ENCODE measurements at places on chromosomes 3 and 15.

DNA sequence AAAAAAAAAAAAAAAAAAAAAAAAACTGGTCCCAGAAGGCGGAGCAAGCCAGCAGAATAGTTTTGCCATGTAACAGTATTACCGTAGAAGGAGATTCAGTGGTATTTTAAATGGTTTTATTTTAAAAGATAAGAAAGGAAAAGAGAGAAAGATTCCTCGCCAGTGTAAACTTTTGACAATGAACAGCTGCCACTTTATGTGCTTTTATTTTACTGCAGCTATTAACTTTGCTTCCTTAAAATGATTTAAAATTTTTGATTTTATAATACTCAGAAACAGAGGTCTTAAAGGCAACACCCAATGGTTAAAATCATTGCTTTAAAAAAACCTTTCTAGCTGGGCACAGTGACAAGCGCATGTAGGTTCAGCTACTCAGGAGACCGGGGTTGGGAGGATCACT lies 46.8 kb downstream of the TMCO5A start:
- no peak for DNase-seq

DNA sequence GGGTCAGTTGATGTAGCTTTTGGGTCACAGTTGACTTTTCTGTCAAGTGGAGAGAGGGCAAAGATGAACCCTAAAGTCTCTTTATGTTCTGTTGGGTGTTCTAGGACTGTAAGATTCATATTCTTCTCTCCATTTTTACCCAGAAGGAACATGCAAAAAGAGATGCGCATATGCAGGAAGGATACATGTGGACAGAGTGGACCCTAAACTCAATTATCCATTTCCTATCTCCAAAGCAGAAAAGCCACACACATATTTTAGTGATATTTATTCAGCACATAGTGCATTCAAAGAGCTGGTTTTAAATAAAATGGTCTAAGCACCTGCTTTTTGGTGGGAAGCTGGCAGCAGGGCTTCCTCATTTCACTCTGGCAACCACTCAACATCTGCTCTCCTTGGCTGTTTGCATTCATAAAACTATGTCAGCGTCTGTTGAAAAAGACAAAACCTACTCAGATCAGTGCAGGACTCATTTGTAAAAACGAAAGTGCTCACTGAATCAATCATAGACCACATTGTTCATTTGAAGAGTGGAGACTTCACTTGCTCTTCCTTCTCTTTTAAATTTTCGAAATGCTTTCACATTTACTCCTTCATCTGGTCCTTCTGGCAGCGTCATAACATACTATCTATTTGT lies 96.6 kb downstream of the SEMA6D start:
- no peak for DNase-seq

GRCh38 chr15:71510763-71511162 lies 299.6 kb upstream of the NR2E3 start:
- DNase-seq = no peak

DNA sequence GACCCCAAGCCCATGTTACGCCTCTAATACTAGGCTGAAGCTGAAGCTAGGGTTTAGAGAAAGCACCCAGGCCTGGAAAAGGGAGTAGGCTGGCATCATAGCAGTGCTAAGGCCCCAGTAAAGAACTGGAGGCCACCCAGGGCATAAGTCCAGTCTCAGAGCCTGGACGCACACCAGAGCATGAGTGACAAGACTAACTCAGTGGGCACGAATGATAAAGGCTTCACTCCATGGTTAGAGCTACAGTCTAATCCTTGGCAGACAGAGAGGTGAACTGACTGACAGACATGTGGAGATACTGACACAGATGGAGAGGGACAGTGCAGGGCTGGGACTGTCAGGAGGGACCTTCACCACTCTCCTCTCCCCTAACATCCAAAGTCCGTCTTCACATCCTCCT lies 139.8 kb downstream of the KCNMB2 start:
- no peak for DNase-seq

DNA sequence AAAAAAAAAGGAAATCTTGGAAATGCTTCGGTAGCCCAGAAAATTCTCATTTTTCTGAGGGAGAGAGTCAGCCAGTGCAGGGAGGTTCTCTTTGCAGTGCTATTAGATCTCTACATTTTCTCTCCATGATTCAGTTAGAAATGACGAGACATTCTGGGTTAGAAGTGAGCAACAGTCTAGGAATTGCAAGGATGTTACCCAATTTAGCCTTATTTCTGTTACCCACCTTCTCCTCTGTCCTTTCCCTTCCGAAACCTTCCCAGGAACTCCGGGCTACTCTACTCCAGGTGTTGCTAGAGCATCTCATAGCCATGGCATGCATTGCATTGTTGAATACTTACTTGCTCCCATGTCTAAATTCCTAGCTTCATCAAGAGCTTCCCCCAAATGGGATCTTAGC lies 106.8 kb downstream of the EDEM1 start:
- DNase-seq = no peak

GRCh38 chr15:43099105-43099845 lies 6.6 kb downstream of the UBR1 start:
- no peak for DNase-seq

- DNase-seq = peak; percentile 12
Measured at GRCh38 chr15:65952391-65953053, 83.2 kb downstream of the RAB11A start.

DNA sequence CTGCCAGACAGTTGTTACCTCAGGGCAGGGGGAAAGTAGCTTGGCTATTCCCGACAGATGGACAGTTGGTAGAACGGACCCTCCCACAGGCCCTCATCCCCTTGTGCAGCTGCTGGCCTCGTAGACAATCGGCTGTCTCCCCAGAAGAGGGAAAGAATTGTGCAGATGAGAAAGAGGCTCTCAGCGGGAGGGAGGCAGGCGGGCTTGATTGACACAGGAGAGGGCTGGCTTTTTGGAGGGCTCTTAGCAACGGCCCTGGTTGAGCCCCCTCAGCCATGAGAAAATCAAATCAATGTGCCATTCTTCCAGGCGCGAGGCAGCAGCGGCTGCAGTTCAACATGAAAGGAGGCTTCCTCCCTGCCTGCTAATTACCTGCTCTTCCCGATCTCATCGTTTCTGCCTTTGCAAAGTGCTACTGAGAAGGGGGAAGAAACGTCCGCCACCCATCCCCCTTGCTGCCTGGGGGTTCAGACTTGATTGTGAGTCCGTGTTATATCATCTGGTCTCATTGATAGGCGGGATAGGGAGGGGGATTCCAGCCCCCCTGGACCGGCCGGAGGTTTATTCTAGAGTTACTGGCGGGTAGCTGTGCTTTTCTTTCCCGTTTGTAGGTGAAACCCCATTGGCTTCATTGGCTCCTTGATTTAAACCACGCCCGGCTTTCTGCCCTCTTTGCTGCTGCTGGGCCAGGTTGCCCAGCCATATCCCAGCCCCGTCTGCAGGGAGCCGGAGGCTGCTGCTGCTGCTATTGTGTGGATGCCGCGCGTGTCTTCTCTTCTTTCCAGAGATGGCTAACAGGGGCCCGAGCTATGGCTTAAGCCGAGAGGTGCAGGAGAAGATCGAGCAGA lies at the start of gene TAGLN3:
TSS of gene TAGLN3 (plus strand) at position 287 of the 848 bp plus-strand sequence. CDS start at position 788, 501 bp downstream.
- DNase-seq = no peak

DNA sequence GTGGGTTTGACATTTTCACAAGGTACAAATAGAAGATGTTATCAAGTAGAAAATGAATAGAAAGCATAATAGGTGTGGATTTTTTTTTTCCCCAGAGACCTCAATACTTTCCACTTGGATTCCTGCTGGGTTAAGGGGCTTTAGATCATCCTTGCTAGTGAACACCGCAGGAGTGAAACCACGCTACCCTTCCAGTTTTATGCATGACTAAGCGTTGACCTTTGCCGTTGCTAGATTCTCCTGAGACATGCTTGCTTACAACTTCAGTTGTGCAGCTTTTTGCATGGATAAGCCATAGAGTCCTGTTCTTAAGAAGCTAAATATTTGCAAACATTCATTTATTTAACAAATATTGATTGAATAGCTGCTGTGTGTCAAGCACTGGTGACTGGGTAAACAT lies 299.7 kb upstream of the LMCD1 start:
- no peak for DNase-seq

GRCh38 chr15:27094235-27094634 lies 123.3 kb downstream of the GABRG3 start:
- no peak for DNase-seq

GRCh38 chr3:44893097-44893496 lies 18.7 kb downstream of the TGM4 start:
- DNase-seq = no peak

DNA sequence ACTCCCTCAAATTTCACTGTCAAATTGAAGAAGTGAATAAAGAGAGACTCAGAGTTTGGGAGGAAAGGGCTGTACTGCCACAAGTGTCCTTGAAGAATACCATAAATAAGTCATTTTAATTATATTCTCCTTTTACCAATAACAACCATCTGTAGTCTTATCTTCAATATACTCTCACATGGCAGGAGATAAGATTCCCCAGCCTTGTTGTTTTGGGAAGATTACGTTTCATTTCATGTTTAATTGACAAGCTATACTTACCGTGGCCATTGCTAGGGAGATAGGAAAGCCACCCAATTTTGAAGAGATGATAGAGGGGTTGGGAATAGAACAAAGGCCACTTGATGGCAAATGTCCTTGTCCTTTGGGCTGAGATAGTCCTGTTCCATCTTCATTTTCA lies 2.3 kb downstream of the MINDY4B start:
- DNase-seq = no peak

GRCh38 chr15:62051166-62051565 lies 9.1 kb downstream of the VPS13C start:
- DNase-seq = no peak

DNA sequence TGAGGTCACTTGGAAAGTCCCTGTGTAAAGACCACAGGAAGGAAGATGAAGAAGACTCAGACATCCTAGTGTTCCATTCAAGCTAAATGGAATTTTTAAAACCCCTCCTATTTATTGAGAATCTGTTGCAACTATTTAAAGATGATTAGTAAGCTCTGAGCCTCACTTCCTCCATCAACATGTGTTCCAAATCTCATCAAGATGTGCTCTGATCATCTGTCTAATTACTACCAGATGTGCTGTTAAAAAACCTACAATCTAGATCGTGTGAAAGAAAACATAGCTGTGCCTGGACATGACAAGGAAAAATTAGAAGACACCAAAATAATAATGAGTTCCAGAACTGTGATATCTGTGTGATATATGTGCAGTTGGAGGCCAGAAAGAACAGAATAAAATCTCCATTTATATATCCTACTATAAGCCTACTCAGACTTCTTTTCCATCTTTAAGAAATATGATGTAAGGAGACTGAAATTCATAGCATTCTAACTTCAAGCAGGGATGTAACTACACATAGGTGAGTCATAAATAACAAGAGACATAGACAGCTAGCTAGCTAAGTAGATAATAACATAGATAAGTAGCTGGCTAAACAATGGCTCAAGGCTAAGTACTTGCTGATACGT lies 7.8 kb downstream of the XPC start:
- no peak for DNase-seq

GRCh38 chr3:125121246-125122010 lies 65.6 kb upstream of the HEG1 start:
- DNase-seq = no peak

GRCh38 chr15:99565049-99565298 lies 810 bp upstream of the MEF2A start:
- DNase-seq = no peak

DNA sequence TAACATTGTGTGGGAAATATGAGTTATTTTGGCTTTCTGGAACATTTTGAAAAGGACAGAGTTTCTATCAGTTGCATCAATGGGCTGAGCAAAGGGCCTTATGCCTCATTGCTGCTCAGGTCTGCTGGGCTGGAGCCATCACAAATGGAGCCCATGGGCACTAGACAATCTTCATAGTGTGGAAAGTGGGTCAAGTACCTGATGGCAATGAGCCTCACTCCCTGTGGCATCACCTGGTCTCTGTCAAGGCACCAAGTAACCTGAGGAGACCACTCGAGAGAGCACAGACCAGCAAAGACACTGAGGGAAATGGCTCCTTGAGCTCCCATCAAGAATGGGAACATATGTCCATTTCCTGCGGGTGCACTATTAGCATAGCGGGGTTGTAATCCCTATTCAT lies 96.7 kb upstream of the PPP2R3A start:
- no peak for DNase-seq

- DNase-seq = peak; percentile 83
Measured at GRCh38 chr15:100111125-100112060, 230.4 kb downstream of the ADAMTS17 start.

- peak; percentile 20 for DNase-seq
Measured at GRCh38 chr15:73822998-73823397, 50.4 kb upstream of the TBC1D21 start.

DNA sequence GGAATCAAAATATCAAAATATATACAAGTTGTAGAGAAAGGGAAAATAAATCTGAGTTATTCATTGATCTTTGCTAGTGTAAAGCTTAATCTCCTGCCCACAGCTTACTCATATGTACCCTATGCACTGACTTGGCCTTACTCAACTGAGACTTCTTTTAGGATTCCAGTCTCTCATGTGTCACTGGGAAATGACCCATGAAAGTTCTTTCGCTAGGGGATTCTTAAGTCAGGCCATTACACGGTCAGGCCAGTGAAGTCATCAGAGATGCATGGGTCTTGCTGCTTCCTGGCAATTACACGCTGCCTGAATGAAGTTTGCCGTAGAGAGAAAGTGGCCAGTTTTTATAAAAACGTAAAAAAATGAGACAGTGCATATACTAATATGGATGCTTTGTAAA lies 20.7 kb upstream of the LPP start:
- DNase-seq = no peak

- peak; percentile 69 for DNase-seq
Measured at GRCh38 chr3:36868614-36869436, 76.0 kb downstream of the TRANK1 start.

DNA sequence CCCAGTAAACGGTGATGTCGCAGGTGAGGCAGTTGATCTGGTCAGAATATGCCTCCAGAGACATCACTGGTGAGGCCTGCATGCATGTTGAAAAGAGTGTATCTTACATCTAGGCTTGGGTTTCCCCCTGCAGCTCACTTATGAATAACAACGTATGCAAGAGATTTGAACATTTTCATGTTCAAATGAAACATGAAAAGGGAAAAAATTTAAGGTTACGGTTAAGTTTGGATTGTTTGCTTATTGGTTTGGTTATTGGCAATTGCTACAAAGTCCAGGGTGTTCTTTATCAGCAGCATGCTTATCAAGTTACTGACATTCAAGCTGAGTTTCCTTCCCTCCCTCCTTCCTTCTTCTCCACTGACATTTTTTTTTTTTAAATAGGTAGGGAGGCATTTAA lies 123.2 kb downstream of the IGF1R start:
- no peak for DNase-seq

DNA sequence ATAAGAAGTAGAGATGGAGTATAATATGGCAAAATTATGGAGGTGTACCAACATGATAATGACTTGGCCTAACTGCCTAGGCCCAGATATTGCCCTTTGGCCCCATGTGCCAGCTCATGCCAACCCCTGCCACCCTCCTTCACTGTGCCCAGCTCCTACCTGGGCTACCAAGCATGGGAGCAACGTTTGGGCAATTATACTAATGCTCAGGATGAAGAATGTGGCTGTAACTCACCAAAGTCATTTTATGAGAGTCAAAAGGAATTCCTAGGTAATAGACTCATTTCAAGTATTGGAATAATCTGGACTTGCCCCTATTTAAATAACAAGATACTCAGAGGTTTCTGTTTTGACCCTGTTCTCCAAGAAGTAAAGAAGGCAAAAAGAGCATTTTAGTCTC lies 240.2 kb upstream of the IL12A start:
- no peak for DNase-seq

- no peak for DNase-seq
Measured at GRCh38 chr3:197139586-197139985, 110.0 kb upstream of the MELTF start.

- DNase-seq = no peak
Measured at GRCh38 chr3:50510325-50510724, 6.9 kb upstream of the CACNA2D2 start.

Measured in COLO829 (cell line).